ENCODE measurements at places on chromosomes 1 and 21.

DNA sequence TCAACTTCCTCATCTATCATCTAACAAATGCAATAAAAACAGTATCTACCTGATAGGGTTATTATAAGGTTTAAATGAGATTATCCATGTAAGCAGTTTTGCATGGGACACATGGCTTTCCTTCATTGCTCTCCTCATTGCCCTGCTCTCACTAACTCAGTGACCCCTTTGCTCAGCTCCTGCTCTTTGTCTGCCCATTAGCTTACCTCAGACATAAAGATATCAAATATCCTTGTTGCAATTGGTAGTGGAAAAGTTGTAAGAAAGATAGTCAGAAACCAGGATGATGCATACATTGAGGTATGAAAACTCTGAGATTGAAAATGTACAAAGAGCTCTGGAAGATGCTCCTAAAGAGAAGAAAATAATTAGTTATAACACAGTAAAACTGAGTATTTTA is 89.8 kb downstream of the EVI5 start:
- DNase-seq, result no peak

GRCh38 chr1:154705544-154705943 is 97.6 kb upstream of the ADAR start:
- DNase-seq, result no peak

DNA sequence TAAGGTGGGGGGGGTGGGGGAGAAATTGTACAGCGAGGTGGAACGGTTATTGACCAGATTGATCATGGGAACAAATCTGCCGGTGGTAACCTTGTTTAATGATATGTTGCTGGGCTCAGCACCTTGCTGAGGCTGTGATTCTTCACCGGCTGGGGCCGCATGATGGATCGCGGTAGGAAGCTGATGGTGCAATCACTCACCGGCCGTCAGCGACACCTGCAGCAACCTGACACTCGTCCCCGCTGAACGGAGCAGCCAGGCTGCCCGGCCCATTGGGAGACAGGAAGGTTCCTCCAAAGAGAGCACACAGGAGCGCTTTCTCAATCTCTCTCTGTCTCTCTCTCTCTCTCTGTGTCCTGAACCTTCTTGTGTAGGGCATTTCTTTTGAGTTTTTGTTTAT is 128.5 kb upstream of the RRP15 start:
- no peak for DNase-seq

DNA sequence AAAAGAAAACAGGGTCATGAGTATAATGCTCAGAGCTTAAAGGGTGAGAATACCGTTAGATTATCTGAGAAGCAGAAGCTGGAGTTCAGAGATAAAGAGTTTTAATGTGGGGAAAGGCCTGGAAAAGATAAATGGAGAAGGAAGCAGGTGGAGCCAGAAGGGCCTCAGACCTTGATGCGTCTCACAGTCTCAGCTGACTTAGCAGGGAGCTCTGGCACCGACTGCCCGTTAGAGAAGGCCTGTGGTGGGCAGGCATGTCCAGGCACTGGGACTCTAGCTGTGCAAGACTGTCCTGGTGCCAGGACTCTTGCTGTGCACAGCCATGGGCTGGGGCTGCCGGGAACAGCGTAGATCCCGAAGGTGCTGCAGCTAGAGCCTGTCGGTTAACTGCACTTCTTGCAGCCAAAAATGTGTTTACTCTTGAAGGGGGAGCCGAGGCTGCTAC is 3.8 kb upstream of the SLAMF9 start:
- no peak for DNase-seq

DNA sequence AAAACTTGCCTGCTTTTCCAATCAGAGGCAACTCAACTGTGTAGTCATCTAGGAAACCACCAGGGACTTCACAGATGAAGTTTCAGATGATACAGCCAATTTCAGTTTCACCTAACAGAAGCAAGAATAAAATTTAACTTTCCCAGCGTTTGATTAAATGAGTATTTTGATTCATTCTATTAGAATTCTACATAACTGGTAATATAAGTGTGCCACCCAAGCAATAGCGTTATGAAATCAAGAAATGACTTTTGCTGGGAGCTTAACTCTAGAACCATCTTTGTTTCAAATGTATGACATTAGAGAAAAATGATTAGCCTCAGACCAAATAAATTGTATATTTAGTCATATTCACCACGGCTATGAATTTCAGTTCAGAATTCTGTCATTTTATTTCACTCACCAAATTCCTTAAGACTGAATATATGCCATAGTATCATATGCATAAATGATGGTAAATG is 239.3 kb downstream of the NRIP1 start:
- no peak for DNase-seq

- peak; percentile 11 for DNase-seq
These were observed 80.2 kb upstream of the GREM2 start for GRCh38 chr1:240691909-240692705.

DNA sequence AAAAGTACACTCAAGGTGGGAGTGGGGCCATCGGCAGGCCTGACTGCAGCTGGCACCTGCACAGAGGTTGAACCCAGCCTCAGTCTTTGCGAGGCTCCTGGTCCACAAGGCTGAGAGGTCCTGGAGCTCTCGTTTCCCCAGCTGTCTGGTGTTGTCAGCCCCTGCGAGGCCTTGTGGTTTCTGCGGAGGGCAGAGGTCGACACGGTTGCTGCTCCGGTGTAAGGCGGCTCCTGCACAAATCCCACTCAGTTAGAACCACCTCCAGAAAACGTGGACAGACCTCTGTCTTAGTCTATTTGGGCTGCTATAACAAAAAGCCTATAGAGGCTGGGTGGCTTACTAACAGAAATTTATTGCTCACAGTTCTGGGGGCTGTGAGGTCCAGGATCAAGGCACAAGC is 5.8 kb downstream of the KIAA1614 start:
- DNase-seq, result peak; percentile 16

- peak; percentile 51 for DNase-seq
These were observed 6.1 kb downstream of the NUP210L start for GRCh38 chr1:154148807-154149206.

DNA sequence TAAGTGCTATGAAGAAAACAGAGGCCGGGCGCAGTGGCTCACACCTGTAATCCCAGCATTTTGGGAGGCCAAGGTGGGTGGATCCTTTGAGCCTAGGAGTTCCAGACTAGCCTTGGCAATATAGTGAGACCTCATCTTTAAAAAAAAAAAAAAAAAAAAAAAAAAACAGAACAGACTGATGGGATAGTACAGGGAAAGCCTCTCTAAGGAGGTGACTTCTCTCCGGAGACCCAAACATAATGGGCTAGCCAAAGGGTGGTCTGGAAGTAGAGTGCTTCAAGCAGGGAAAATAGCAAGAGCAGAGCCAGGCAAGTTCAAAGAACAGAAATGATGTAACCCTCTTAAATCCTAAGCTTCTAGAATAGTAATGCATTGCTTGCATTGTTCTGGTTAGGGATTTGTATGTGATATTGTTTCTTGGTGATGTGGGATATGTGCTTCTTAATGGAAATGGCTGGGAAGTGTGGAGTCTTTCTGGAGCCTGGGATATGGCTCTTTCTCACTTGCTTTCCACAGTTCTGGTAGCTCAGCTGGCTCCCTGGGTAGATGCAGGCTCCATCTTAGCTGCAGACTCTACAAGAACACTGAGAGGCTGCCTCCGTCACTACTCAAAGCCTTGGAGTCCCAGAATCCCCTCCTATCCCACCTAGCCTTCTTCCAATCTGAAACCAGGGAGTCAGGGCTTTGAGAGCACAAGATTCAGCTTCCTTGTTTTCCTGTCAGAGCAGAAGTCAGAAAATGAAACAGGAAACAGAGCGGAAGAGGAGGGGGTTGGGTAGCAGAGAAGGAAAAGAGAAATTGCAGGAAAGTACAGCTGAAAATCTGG is 1.9 kb upstream of the PIGV start:
- DNase-seq, result peak; percentile 65

GRCh38 chr1:63569640-63570316 is 23.4 kb upstream of the PGM1 start:
- DNase-seq, result no peak

- no peak for DNase-seq
These were observed 95.2 kb downstream of the KCNJ15 start for GRCh38 chr21:38351961-38352521.

DNA sequence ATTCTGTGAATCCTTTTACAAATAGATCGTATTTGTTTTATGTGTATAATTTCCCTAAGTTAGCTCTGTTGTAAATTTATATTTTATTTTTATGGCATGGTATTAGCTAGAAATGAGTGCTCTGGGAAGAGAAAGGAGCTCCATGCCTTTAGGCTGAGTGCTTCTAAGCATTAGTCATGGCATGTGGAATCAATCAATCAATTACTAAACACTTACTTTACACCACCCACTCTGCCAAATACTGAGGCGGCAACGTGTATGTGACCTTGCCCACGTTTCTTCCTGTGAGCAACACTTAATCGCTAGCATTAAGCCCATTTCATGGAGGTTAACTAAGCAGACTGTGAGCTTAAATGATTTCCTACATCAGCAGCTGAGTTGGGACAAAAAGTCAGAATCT is 7.2 kb upstream of the BECN2 start:
- DNase-seq, result no peak

- DNase-seq, result no peak
These were observed 18.8 kb upstream of the GPR137B start for GRCh38 chr1:236123563-236123962.

GRCh38 chr1:175572932-175573868 is 170.2 kb downstream of the TNR start:
- peak; percentile 66 for DNase-seq

- DNase-seq, result no peak
These were observed 1.5 kb downstream of the TNFSF18 start for GRCh38 chr1:173049322-173049633.

- no peak for DNase-seq
These were observed 65.2 kb upstream of the TARBP1 start for GRCh38 chr1:234544087-234544579.

DNA sequence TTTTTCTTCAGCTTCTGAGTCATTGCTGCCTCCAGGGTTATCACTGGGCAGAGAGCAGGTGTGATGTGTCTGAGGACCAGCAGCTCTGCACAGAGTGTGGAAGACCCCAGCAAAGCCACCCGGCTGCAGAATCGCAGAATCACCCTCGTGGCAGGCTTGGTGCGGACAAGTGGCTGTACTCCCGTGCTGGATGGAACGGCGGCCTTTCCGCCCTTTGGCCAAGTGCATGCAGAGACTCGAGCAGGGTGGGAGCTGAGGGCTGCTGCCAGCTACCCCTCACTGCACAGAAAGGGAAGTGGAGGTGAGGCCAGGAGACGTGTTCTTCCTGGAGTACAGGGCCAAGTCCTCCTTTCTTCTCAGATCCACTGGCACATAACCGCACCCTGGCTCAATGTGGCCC is 162.5 kb downstream of the PCBP3 start:
- no peak for DNase-seq

DNA sequence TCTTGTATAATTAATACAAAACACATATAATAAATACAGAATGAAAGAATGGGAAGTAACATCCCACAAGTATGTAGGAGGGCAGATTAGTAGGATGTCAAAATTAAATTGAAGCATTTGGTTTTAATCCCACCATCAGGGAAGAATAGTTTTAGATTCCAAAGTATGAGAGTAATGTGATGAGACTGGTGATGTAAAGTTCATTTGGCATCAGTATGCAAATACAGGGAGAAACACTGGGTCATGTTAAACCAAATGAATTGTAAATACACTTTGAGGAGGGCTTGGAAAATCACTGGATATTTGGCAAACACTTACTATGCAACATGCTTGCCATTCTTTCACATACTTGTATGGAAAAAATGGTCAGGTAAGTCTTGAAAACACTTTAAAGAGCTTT is 358.8 kb downstream of the DPYD start:
- no peak for DNase-seq

GRCh38 chr1:29653034-29653810 is 416.9 kb downstream of the PTPRU start:
- DNase-seq, result no peak

DNA sequence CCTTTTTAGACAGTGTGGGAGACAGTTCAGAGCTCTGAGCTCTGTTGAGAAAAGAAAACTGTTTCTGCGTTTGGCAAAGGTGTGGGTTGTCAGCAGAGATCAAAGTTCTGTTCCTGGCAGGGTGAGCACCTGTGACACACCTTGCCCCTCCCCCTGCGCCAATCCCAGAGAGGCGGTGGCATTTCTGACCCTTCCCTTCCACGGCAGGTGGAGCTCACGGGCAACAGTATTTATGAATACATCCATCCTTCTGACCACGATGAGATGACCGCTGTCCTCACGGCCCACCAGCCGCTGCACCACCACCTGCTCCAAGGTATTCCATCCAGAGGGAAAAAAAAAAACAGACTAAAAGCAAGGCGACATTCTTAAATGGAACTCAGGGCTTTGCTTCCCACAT is 20.7 kb downstream of the SIM2 start:
- no peak for DNase-seq

GRCh38 chr1:37561133-37562132 is 4.7 kb downstream of the DNALI1 start:
- peak; percentile 49 for DNase-seq

DNA sequence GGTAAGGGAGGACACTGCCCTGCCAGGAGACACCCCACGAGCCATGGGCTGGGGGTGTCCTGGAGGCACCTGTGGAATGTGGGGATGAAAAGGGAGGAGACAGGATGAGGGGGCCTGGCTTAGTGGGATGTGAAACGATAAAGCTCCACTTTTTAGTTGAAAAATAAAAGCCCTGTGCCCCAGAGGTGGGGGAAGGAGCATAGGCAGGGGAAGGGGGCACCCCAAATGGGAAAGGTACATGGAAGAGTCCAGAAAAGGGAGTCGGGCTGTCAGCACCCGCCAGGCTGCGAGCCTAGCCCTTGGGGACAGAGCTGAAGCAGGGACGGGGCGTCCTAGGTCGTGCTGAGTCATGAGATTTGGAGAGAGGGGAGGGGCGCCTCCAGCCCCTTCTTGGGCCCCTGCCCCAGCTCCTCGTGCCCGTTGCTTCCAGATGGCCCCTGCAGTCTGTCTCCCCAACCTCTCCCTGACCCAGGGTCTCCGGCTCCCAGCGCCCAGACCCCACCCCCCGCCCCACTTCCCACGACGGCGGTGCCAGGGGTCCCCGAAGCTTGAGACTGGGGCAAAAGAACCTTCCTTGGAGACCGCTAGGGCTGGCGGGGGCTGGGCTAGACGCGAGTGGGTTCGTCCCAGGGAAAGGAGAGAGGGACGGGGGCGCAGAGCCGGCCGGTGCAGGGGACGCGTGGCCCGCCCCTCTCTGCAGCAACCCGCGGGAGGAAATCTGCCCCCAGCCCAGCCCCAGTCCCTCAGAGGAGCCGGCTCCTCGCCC is 795 bp downstream of the SYT2 start:
- peak; percentile 21 for DNase-seq

DNA sequence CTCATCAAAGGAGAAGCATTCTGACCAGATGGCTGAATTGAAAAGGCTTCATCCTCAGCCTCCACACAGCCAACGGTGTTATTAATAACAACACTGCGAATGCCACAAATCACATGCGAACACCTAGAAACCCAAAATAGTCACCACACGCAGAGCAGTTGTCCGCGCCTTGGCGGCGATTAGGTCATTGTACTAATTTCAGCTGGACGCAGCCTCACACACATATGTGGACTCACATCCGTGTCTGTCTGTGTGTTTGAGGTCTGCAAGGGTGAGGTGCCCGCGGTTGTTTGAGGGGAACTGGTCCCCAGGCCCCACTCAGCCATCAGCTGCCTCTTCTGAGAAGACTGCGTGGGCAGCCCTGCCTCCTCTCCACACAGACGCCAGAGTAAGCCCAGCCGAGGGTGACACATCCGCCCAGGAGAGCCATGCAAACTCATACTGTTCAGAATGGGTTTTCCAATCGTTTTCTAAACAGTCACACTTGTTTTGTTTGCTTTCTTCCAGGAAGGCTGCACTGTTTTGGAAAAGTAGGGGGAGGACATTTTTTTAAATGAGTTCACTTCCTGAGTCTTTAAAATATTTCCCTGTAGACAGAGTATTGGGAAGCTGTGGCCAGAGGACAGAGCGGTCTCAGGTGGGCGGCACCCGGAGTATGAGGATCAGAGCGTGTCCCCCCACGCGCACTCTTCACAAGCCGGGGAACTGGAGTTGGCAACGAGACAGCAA is 53.4 kb downstream of the TOMM20 start:
- DNase-seq, result peak; percentile 54

Data from NB4 (cell line).